ENCODE measurements at places on chromosomes 3 and 15.

- DNase-seq = no peak
Observed at GRCh38 chr3:88263417-88264100, 113.8 kb downstream of the C3orf38 start.

GRCh38 chr3:55619046-55619808, 132.1 kb upstream of the WNT5A start:
- no peak for DNase-seq

- no peak for DNase-seq
Observed at GRCh38 chr3:18238746-18239331, 186.3 kb downstream of the SATB1 start.

DNA sequence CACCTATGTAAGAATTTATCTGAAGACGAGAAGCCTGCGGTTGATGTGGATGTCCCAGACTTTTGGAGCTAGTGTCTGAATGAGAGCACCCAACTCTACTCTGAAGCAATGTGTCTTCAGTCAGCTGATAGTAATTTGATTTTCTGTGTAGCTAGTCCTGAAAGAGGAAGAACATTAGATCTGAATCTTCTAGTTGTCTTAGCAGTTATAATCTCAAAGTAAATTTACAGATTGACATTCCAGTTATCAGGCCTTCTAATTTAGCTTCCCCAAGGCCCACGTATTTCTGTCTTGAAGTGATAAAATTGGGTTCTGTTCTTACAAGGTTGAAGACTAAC, 1.5 kb downstream of the TCAIM start:
- DNase-seq = no peak

GRCh38 chr15:86691091-86691663, 611.5 kb downstream of the AGBL1 start:
- DNase-seq = peak; percentile 14

GRCh38 chr3:150760431-150761200, 2.4 kb downstream of the SIAH2 start:
- no peak for DNase-seq

- no peak for DNase-seq
Observed at GRCh38 chr15:74631408-74631807, 15.8 kb downstream of the CLK3 start.

DNA sequence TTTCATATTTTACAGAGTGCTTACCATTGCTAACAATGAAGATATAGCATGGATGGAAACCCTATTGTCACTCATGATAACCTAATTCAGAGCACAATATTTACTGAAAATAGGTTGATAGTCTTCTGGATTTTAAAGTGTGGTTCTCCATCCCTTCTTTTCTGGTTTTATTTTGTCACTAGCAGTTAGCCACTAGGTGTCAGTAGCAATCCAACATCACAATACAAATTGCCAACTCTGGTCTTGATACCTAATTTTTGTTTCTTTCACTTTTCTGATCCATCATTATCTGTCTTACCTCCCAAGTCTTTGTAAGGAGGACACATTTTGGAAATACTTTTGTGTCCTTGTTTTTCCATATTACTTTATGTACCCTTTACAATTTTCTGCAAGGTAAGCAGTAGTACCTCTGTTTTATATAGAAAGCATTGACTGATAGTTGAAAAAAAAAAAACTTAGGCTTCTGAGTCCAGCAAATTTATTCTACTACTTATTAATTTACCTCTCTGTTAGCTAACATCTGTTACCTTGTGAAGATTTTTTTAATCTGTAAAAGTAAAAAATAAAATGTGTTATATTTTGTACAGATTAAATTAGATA, 28.3 kb upstream of the CRYBG3 start:
- peak; percentile 68 for DNase-seq

- no peak for DNase-seq
Observed at GRCh38 chr15:60905587-60905986, 323.5 kb downstream of the RORA start.

DNA sequence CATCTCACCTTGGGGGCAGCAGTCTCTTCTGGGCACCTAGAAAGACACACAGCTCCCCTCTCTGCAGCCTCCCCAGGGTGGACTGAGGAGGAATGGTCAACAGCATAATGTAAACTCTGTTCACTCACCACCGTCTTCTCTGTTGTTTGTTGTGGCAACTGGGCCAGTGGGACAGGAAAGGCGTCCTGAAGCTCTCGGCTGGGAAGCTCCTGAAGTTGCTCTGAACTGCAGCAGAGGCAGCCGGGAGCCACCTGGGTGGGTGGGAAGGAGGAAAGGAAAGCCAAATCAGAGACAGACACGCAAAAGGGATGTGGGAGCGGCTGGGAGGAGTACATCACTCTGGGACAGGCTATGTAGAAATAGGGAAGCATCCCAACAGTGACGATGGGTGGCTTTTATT, 52.7 kb downstream of the MYLK start:
- no peak for DNase-seq

- no peak for DNase-seq
Observed at GRCh38 chr15:31338318-31338878, 11.8 kb downstream of the KLF13 start.

DNA sequence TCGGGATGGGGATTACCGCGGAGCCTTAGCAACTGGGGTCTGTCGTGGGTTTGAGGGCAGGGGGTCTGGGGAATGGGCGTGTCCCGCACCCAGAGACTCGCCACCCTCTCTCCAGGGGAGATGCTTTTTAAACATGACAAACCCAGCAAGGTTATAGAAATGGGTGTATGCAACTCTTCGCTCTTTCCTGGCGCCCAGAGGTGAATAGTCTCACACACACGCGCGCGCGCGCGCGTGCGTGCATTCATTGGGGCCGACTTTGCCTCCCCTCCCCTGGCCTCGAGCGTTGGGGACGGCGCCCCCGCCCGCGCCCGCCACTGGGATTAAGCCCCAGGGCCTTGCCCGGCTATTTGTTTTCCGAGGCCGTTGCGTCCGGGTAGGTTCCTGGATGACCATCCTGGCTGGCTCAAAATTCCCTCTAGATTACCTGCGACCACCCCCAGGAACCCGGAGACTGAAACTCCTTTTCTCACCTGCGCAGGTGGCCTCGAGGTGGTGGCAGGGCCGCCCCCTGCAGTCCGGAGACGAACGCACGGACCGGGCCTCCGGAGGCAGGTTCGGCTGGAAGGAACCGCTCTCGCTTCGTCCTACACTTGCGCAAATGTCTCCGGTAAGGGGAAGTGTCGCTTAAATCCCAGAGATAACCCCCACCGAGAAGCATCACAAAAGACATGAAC, 777 bp downstream of the GPR160 start:
- DNase-seq = peak; percentile 55

DNA sequence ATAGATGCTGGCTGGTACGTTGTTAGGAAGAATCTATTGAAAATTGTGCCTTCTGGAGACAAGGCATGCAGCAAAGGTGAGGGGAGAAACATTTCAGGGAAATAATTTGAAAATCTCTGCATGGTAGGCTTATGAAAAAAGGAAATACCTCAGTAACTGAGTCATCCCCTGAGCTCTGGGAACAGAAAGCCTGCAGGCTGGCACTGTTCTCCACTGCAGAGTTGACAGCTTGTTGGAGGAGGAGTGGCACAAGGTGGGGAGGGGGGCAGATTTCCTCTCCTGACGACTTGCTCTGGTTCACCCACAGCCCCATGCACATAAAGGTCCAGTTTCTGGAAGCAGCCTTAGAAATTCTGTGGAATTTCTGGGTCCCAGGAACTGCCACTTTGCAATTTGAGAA, 179.4 kb downstream of the ABHD5 start:
- no peak for DNase-seq

- DNase-seq = no peak
Observed at GRCh38 chr3:106086038-106086437, 217.2 kb upstream of the CBLB start.

DNA sequence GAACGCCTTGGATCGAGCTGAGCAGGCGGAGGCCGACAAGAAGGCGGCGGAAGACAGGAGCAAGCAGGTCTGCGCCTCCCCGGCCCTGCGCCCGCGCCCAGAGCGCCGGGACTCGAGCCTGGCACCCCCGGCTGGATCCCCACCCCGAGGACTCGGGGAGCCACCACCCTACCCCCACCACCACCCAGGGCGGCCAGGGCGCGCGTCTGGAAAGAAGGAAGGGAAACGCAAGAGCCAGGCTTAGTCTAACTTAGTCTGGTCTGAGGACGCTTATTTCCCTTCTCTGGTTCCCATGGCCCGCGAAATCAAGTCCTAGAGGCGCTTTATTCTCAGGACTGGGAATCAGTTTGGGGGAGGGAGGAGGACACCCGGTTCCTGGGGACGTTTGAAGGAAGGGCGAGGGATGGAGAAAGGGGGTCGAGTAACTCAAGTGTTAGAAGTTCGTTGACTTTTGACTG, 359 bp downstream of the TPM1 start:
- DNase-seq = no peak

Measured in NCI-H774 (cell line).